ENCODE measurements at places on chromosomes 16 and 17.

DNA sequence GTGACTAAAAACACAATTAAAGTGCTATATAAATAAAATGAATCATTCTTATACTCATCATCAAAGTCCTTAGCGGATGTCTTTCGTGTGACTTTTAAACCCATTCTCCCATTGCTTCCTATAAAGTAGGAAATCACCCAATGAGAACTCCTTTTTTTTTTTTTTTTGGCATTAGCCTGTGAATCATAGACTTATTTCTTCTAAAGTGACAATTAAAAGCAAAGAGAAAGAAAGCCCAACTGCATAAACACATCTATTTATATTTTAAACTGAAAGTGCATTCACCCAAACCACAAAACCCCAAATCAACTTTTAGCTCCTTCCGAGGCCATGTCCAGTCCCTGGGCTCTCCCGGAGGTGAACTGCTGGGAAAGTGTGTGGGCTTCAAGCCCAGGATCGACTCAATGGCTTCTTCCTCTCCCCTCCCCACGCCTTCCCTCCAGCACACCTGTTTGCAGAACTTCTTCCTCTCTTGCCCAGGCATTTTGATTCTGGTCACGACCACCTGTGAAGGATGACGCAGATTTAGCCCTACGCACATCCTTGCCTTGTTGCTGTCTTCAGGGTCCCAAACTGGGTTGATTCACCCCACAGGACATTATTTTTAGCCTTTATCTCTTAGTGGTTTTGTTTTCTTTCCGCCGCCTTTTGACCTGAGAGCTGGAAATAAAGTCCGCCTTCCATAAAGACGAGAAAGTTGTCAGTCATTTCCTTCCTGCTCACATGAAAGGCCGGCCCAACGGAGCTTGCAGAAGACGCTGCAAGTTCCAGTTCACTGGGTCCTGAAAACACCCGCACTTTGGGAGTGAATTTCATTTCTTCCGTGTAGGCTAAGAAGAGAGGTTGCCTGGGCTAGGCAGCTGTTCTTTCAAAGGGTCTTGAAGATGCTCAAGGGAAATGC, 166.8 kb downstream of the MAP2K6 start:
- no peak for DNase-seq

DNA sequence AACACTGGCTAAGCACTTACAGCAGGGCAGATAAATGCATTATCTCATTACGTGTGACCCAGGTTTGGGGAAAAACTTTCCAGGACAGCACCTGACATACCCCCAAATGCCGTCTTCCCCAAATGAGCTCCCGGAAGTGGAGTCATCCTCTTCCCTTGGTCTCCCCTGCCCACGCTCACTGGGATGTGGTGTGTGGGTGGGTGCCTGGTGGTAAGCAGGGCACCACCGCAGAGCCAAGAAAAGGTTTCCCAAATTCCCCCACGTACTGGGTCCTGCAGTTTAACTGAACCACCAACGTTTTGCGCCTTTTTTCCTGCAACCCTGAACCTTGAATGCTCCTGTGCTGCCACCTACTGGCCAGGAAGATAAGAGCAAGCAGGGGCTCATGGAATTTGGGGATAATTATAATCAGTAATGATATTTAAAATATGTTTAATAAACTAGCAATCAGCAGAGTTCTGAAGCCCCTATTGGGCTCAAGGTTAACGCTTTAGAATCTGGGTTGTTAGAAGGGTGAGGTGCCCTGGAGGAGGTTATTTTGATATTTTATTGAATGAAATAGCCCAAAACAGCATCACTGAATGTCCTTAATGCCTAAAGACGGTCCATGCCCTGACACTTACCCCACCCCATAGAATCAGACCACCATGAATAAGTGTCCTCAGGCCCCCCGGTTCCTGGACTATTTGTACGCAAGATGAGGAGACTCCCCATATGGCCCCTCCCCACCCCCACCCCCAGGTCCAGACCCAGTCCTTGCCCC, 8.0 kb downstream of the SPPL2C start:
- DNase-seq = no peak

DNA sequence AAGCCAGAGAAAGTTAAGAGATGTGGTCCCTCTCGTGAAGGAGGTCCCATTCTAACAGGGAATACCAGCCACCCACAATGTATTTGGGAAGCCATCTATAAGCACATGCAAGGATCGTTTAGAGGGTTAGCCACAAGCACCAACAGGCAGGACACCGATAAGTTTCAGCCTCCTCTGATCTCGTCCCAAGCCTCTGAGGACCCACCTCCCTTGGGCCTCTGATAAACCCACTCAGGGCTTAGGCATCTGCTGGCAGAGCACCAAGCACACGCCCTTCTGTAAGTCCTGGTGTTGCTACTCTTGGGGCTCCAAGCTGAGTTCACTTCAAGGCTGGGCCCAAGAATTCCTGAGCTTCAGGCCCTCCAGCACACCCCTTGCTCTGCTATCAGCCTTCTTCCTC, 5.4 kb upstream of the PNPO start:
- peak; percentile 21 for DNase-seq

DNA sequence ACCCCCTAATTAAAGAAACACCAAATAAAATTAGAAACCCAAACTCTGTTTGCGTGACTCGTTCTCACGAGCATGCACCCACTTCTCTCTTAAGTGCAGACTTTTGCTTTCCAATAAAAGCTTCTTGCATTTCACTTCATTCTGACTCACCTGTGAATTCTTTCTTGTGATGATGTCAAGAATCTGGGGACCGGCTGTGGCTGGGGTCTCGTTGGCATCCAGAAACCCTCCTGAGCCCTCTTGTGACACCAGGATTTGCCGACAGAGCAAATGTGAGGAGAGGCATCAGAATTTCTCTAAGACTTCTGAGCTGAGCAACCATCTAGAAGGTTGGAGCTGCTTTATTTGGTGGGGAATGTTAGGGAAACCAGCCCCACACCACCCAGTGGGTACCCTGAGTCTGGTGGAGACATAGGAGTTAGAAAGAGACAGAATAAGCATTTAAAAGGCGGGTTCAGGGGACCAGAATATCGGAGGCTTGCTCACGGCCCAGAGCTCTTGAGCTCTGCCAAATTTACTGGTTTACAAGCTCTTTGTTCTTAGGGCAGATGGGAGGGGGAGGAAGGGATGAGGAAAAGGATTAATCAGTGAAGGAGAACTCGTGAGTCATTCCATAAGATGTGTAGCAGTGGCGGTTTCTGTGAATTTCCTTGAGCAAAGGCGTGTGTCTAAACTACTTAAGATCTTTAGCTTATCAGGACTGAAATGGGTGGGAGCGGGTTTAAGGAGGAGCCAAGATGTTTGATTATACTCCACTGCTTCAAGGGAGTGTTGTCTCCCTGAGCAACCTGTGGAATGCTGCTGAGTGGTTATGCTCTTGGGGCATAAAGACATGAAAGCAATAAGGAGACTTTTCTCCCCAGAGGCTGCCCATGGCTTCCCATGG, 24.2 kb upstream of the TMC5 start:
- no peak for DNase-seq

- no peak for DNase-seq
Observed at GRCh38 chr17:46788796-46789195, 29.7 kb downstream of the WNT3 start.

DNA sequence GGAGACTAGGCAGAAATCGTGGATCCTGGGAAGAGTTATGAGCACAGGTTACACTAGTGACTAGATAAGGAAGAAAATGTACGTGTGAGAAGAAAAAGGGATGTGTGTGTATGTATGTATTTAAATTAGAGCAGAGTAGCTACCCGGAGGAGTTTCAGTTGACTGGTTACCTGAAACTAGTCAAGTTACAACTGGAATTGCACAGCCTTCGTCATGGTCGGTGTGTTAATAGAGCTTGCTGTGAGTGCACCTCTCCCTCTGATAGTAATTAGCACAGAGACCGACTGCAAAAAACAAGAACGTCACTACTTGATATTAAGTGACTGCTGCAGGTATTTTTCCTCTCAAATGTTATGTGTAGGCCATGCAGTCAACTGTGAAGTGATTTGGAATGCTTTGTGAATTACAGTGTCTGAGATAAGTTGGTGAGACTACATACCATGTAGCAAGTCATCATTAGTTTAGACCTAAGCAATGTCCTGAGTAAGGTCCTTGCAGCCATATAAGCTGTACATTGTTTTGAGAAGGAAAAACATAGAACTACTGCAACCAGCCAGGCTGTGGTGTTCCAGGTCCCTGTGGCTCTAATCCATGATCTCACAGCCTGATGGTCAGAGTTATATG, 95.7 kb downstream of the WNT3 start:
- no peak for DNase-seq

DNA sequence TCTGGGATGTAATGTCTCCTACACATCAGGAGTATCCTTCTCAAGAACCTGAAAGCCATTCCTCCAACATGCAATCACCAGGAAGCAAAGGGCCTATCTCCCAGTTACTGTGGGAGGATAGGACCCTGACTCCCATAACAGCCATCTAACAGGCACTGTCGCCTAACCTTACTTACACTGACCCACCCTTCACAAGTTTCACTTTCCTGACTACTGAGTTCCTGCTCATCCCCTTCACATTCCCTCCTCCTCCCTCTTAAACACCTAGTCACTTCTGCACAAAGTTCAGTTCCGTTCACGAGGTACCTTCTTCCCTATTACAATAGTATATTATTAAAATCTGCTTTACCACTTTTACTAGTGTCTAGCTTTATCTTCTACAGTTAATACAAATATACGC, 1.3 kb downstream of the C17orf67 start:
- no peak for DNase-seq

DNA sequence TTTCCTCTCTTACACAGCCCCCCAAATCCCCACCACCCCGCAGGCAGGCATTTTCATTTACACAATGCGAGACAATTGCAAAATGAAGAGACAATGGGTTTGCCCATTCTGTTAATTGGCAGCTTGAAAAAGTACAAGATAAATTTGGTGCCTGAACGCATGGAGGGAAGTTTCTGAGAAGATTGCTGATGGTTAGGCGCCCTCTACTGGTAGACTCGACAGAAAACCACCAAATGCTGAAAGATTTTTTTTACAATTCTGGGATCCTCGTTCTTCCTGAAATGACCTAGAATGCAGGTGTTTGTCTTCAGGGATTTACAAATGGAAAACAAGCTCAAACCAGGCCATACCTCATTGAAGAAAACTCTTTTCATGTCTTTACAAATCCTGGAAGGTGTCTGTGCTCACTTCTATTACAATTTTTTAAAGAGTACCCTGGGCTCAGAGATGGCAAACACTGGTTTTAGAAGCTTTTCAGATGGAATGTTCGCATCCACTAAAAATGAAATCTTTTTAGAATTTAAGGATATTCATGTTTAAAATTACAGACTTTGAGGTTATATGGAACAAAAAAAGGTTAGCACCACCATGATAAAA, 338.5 kb downstream of the PMP22 start:
- DNase-seq = no peak

DNA sequence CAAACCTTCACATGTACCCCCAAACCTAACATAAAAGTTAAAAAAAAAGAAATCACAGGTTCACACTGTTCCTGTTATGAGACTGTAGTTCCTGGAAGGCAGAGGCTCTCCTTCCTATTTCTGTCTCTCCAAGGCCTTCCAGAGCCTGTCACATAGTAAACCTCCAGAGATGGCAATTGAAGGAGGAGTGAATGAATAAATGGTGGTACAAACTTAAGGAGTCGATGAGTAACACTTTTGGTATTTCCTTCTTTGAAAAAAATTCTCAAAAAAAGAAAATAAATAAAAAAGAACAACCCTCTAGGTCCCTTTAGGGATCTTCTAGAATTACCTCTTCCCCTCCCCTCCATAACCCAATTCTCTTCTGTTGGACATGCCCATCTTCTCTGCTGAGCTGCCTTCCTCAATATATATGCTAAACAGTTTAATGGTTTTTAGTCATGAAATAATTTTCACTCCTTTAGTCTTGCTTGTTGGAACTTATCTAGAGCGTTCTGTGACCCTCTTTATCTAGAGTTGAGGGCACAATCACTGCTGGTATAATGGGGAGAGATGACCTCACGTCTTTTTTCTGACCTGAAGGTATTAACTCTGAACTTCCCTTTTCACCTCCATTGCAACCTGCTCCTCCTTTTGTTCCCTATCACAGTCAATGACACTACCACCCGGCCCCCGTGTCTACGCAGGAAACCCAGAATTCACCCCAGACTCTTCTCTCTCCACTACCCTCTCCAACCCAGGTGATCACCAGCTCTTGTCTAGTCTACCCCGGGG, 1.7 kb upstream of the TAF15 start:
- DNase-seq = no peak

DNA sequence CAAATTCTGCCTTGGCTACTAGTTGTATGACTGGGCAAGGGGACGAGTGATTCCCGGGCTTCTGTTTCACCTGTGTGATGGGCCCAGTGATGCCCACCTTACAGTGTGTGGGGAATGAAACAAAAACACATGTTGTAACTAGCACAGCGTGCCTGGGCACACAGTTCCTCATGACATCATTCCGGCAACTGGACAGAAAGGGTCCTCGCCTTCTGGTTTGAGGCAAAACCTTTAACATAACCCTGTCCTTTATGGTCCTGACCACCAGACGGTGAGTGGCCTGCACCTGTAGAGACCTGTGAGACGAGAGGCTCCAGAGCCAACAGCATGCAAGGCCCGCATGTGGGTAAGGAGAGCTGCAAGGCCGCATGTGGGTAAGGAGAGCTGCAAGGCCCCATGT, 7.7 kb upstream of the SLC38A8 start:
- DNase-seq = no peak

GRCh38 chr16:88295671-88296436, 86.9 kb upstream of the ZNF469 start:
- DNase-seq = no peak

DNA sequence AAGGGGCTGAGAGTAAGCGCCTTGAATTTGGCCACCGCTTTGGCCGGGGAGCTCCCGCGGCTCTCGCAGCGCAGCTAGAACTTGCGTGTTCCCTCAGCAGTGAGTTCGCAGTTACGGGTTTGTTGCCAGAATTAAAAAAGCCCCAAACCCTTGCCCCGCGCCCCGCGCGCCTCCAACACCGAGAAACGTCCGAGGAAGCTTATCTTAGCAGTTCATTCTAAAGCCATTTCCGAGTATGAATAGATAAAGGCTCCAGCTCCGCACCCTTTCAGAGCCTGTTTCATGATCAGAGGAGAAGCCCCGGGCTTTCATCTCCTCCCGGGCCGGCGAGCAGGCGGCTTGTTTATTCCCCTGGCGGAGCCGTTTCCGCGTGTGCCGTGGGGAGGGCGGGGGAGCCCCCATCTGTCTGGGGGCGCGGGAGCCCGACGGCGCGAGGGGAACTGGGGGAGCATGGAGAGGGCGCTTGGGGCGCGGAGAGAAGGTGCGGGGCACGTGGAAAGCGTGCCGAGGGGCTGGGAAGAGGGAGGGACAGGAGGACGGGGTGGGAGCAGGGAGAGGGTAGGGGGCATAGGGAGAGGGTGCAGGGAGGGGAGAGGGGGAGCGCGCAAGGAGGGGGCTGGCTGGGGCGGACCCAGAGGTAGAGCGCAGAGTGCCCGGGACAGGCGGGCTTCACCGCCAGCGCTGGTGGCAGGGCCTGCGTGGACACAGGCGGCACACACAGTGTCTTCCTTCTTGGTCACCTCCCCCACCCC, 9.9 kb downstream of the TBX4 start:
- no peak for DNase-seq

DNA sequence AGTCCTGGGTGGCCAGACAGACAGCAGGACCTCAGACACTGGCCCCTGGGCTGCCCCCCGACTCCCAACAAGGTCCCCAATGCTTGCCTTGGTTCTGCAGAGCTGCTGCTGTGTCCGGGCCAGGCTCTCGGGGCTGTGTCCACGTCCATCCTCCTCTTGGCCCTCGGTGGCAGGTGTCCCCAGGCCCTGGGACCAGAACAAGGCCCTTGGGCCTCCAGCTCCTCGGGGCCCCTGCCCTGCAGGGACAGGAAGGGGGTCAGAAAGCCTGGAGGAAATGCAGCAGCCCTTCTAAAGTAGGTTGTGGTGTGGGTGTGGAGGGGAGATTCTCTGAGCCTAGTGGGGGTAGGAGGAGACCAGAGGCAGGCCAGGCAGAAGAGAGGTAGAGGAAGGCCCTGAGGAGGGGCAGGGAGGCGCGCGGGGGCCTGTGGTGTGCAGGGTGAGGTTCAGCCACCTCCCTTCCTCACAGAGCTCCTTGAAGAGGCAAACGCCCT, 2.5 kb upstream of the AXIN1 start:
- no peak for DNase-seq

All from AG04449 (cell line).